ENCODE measurements at places on chromosomes 4 and X.

DNA sequence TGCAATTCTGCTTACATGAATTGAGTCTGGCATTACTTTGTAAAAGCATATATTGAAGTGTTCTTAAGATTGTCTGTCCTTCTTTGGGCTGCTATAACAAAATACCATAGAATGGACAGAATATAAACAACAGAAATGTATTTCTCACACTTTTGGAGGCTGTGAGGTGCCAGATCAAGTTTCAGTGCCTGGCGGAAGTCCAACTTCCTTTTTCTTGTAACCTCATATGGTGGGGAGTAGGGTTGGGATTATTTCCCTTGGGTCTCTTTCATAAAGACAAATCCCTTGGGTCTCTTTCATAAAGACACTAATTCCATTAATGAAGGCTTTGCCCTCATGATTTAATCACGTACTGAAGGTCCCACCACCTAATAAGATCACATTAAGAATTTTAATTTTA is 199.3 kb upstream of the GRID2 start:
- DNase-seq: no peak

GRCh38 chrX:111511477-111511876 is at the start of gene SERTM2:
TSS of gene SERTM2 (plus strand) at chrX:111511645. CDS start at chrX:111518858, 7,213 bp downstream.
- DNase-seq: no peak

DNA sequence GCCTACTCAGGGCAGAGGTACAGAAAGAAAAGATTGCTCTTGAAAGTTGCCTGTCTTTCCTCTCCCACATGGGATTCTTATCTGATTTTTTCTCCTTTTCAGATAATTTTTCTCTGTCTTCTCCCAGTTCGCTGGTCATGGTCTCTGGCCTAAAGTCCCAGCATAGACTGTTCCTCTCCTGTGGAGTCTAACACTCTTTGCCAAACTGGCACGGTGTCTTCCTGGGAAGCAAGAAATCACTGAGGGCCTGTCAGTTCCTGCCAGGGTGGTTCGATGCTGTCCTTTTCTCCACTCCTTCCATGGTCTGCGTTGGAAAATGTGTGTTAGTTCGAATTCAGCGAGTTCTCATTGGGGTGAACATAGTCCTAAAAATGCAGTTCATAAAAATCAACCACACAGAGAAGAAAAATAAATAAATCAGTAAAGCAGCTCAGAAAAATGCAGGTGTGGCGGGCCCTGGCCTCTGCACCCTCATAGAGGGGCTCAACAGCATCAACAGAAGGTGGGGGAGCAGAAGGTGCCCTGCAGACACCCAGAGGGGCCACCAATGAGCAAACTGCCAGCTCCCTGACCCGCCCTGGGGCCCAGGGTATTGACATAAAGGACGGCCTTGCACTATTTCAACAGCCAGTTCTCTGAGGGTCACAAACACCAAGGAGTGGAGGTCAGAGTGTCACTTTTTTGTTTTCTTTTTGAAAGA is 2.1 kb downstream of the RGN start:
- no peak for DNase-seq

GRCh38 chr4:130359542-130359941 is 1263.6 kb downstream of the C4orf33 start:
- no peak for DNase-seq

DNA sequence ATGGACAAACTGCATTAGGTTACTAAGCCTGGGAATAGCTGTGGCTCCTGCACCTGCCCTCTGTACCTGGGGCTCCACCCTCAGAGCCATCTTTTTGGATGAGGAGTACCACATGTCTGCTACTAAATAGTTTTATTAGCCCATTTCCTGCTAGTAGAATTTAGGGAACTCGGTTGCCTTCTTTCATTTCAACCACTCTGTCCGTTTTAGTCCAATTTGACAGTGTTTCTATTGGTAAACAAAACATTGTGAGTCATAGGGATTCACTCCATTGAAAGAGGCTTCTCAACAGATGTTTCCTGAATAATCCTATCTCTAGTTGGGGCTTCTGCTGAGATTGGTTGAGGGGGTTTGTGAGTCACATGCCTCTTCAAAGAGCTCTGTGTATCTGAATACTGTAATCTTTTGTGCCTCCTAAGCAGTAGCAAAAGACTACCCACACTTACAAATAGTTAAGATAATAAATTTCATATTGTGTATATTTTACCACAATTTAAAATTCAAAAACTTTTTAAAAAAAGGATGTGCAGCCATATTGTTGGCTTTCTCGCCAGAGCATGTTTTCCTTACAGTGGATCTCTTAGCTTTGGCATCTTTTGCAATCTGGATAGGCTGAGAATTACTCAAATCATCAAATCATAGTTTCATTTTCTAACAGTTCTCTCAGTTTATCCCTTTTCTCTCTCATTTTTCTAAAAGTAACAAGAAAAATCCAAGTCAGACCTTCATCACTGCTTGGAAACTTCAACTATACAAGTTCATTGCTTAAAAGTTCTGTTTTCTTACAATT is 9.9 kb downstream of the FAM200B start:
- no peak for DNase-seq

- DNase-seq: no peak
Measured at GRCh38 chr4:38768968-38769394, 13.8 kb downstream of the TLR10 start.

GRCh38 chr4:163414275-163414674 is 59.3 kb downstream of the TKTL2 start:
- no peak for DNase-seq

GRCh38 chr4:40648131-40648530 is 18.5 kb upstream of the RBM47 start:
- DNase-seq: no peak

GRCh38 chr4:76752861-76753501 is 145.0 kb downstream of the SOWAHB start:
- peak; percentile 1 for DNase-seq

- no peak for DNase-seq
Measured at GRCh38 chr4:170307182-170307581, 217.4 kb upstream of the AADAT start.

DNA sequence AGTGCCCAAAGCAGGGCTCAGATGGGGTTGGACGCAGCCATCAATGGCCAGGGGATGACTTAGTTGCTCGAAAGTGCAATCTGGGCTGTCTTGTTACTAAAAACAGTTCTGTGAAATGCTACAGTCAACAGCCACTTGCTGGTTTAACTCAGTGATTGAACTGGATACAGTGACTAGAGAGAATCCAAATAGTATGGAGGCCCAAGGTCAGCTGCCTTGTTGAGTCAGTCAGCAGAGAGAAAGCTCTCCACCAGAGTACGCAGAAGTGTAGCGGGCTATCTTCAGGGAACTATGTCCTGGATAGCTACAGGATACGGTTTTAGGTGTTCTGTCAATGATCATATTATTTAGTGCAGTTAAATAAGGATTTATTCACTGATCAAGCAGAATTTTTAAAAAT is 68.4 kb downstream of the TRAPPC11 start:
- DNase-seq: no peak

DNA sequence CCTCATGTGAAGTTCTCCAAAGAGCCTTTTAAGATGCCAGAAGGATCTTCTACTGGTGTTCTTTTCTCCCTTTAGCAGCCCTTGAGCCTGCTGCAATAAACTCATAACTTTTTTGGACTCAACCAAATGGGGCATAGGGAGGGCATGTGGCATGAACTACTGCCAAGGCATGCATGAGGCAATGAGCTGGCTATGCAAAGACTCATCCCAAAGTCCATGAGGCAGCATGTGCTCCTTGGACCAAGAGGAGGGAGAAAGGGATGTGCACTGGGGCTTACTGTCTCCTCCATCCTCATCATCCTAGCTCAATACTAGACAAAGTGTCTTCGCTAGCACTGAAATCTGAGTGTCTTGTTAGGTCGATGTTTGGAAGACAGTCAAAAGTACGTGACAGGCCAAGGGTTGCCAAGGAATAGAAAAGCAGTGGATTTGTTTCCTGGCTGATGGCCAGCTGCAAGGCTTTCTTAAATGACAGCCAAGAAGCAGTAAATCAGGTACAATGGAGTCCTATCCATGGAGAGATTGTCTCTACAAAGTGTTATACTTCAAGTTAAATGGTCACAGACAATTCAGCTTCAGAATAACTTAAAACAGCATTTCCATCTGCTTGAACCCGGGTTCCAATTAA is 44.5 kb upstream of the ATXN3L start:
- DNase-seq: no peak

GRCh38 chr4:59818656-59819055 is 1381.5 kb upstream of the ADGRL3 start:
- DNase-seq: no peak

- DNase-seq: no peak
Measured at GRCh38 chr4:40307627-40308497, 27.3 kb upstream of the CHRNA9 start.

DNA sequence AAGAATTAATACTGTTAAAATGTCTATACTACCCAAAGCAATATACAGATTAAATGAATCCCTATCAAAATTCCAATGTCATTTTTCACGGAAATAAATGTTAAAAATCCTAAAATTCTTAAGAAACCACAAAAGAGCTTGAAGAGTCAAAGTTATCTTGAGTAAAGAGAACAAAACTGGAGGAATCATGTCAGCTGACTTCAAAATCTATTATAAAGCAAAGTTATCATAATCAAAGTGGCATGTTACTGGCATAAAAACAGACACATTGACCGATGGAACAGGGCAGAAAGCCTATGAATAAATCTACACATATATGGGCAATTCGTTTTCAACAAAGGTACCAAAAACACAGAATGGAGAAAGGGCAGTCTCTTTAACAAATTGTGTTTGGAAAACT is 579.0 kb downstream of the INPP4B start:
- no peak for DNase-seq

GRCh38 chr4:107725281-107725859 is 5.3 kb upstream of the PAPSS1 start:
- DNase-seq: no peak

DNA sequence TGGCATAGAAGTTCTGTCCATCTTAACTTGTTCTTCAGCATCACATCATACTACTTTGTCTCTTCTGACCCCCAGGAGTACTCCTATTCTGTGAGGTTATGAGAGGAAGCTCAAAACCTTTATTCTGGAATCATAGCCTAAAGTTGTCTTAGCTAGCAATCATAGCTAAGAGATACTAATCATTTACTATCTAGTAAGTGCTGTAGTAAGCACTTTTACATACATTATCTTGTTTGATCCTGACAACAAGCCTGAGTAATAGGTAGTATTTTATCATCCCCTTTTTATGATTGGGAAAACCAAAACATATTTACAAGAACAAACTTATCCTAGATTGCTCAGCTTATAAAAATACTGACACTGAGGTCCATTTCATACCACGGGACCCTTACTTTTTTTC is 14.3 kb upstream of the LHFPL1 start:
- DNase-seq: no peak

DNA sequence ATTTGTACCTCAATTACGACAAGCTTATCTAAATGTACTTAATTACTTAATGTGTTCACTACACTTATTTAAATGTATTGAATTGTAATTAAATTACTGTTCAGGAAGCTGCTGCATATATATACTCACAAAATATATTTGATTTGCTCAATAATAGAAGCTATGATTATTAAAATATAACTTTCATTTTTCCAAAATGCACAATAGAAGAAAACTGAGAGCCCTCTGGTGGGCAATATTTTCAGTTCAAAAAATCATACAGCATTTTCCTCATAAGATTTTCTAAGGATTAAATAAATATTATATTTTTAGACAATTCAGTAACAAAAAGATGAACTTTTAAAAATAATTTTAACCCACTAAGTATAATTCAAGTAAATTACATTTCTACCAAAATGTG is 217.3 kb downstream of the DKK2 start:
- no peak for DNase-seq

- no peak for DNase-seq
Measured at GRCh38 chr4:112201915-112202505, 29.6 kb upstream of the AP1AR start.

GRCh38 chrX:132636080-132636479 is 147.2 kb upstream of the MBNL3 start:
- peak; percentile 26 for DNase-seq

GRCh38 chr4:90024519-90024918 is 102.7 kb upstream of the CCSER1 start:
- no peak for DNase-seq

- no peak for DNase-seq
Measured at GRCh38 chrX:40632199-40632598, 9.0 kb downstream of the MPC1L start.

DNA sequence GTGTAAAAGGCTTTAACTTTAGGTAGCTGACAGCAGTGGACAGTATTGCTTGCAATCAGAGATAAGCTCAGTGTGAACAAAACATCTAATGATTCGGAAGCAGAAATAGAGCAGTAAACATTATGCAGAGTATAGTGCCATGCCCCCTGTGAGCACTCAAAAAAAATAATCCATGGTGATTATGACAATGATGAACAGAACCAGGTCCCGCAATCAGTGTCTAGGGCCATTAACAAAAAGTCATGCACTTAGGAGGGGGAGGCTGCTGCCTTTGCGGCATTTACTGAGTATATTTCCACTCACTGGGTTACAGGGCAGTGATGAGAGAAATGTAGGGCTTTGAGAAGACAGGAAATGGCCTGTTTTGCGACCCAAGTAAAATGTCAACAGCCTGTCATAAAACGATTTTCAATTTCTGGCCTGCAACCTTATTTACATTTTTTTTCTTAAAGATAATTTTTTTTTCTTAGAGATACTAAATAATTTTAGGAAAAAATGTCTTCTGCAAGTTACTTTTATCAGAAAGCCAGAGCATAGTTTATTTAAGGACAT is 27.3 kb upstream of the NEIL3 start:
- DNase-seq: no peak

DNA sequence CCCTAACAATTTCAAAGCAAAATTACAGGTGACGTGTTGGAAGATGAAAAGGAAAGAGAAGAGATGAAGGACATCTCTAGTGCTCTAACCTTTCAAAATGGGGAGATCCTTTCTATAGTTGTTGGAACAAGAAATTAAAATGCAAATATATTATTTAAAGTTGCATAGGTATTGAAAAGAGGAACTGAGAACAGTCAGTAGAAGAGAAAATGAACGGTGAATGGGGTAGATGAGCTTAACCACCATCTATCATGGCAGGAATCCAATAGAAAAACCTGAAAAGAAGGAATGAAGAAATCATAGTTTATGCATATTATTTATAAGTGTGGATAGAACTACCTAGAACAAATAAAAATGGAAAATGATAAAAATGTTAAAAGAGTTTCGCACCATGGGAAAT is 42.0 kb downstream of the ANXA5 start:
- no peak for DNase-seq

GRCh38 chr4:36476135-36476534 is 194.7 kb downstream of the DTHD1 start:
- no peak for DNase-seq

DNA sequence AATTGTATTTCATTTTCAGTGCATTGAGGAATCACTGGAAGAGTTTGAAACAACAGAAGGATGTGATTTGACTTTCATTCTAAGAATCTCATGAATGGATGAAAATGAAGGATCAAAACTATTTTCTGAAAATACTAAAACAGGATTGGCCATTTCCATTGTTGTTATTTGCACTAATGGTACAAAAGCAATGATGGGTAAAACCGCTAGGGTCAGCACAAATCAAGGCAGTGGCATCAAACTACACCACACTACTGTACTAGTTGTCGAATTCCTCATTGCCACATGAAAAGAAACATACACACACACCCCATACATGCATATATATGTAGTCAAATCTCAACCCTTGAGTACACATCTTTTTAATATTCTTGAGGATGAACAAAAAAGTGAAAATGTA is 24.7 kb upstream of the CENPVL3 start:
- DNase-seq: no peak
